Lower leg skin (tissue), 4 donors: ENCODE measurements at places on chromosomes 6 and 20. TPM values are rescaled to one million over a fixed set of nuclear protein-coding genes. Genes with fewer than 3 reads are reported as not detected.
A peak's percentile ranks its signal among the peaks of the same experiment; 100 is the strongest.

TRERF1 gene
- total RNA-seq, result 12.1 TPM

KCNK5 gene
- 110 TPM for total RNA-seq

RSPO4 gene
- not detected for total RNA-seq

NMBR gene
- total RNA-seq, result not detected

VNN1 gene
- 0.15 TPM for total RNA-seq

SIM1 gene
- 0.75 TPM for total RNA-seq

PPP1R18 gene
- 23.6 TPM for total RNA-seq

GRCh38 chr6:36533321-36533720 is 14.0 kb downstream of the STK38 start:
- no peak for DNase-seq

DNA sequence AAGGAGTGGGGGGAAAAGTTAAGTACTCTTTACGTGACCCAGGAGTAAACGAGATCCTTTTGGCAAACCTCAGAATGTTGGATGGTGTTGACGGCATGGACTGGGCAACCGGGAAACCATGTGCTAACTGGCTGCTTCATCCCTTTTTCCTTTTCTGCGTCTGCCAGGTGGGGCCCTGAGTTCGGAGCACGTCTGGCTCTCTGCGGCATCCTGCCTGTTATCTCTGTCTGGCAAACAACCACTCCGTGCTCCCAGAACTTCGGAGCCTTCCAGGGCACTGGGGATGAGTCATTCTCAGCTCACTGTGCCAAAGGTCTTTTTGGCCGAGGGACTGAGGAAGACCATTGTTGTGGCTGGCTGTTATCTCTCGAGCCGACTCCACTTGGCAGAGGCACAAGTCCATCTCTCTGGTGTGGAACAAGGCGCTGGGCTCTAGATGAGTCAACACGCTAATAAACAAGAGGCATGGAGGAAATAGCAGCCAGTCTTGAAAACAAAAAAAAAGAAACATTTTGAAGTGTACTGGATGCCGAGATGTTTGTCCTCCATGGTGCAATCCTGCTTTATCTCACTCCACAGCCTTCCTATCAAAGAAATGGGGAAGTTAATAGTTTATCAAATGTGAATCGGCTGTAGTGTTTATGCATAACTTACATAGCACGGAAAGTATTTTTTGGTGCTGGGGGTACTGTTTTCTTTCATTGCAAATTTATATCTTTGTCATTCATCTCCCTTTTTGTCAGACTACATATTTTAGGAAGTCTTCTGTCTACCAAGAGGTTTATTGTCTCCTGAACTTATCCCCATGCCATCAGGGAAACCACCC is 64.6 kb upstream of the TXNDC5 start:
- DNase-seq, result peak; percentile 93

DNA sequence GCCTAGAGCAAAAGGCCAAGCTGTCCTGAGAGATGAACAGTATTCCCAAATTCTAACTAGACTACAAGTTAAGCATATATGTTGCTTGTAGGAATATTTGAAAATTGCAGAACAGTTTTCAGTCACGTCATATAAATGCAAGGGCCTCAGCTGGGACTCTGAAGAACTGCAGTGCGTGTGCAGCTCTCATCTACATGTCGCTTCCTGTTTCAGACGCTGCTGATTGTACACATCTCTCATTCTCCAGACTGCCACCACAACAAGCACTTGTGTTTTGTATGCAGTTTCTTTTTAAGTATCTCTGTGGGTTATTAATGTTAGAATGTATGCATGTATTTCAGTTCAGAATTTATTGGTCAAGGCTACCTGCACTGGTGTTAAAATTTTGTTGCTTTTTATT is 119.7 kb downstream of the MAP3K4 start:
- DNase-seq, result no peak

GRCh38 chr6:163406366-163406765 is 8.2 kb upstream of the QKI start:
- DNase-seq, result no peak

DNA sequence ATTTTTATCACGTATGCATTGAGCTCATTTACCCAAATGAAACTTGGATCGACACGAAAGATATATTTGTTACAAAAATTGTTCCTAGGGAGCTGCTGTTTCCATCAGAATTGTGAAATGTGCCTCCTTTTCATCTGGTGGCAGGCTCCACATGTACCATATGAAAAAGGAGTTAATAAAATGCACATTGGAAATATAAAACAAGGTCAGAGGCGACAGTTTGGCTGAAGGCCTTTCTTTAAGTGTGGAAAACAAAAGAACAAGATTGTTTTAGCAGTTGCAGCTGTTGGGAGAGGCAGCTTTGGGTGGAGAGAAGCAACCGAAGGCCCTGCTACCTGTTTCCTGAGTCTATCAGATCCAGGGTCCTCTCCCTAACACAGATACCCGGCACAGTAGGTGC is 334.5 kb upstream of the NT5E start:
- no peak for DNase-seq

DNA sequence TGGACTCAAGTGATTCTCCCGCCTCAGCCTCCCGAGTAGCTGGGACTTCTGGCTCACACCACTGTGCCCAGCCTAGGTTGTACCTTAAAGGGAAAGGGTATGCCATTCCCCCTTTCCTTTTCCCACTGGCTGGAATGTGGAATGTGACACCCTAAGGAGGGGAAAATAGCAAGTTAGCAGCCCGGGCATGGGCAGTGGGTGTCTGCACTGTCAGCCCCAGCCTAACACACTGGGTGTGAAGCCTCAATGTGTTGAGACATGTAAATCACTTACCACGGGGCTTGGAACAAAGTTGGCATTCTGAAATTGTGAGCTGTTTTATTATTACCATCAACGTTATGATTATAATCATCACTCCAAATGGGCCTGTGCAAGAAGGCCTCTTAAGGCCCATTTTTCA is 80.8 kb upstream of the PTPN1 start:
- DNase-seq, result no peak

GRCh38 chr6:42530751-42531150 is 33.1 kb upstream of the UBR2 start:
- DNase-seq, result no peak

- no peak for DNase-seq
Measured at GRCh38 chr6:158764926-158765325, 54.2 kb downstream of the EZR start.

DNA sequence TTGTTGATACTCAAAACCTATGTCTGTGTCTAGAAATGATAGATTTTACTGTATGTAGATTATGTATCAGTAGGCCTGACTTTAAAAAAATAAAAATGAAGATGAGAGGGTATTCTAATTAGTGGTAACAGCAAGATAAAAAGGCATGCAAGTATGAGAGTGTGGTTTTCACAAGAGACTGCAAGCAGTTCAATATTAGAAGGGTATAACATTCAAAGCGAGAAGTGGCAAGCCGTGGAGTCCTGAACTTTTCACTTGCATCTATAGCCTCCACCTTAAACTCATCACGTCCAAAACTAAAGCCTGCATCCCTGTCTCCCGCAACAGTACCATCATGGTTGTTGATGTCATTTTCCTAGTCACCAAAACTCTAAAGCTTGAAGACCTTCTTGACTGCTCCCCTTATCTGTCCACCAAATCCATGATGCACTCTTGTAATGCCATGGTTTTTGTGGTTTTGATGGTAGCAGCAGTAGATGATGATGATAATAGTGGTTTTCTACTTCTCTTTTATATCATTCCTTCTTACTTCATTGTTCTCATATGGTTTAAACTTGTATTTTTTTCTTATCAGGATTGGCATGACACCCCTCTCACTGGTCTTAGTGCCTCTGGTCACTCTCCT is 9.2 kb upstream of the CGA start:
- no peak for DNase-seq

DNA sequence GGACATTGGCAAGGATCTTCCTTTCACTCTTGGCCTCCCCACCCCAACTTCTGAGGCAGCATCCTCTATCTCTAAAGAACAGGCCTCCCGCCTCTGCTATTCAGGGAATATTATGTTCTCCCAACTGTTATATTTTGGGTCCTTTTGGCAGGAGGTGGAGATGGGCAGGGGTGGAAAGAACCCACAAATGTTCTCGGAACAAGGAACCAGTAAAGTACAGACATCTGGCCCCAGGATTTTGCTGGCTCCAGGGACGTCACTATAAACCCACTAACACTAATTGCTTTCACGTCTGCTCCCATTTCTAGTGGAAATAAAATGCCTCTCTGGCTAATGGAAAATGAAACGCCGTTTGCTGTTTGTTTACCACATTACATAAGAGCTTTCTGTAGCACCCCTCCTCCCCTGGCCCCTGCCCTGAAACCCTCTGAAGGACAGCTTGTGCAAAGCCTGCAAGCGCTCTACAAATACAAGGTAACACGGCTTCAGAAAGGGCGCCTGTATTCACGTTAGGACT is 77.7 kb upstream of the TBC1D7 start:
- DNase-seq, result no peak

DNA sequence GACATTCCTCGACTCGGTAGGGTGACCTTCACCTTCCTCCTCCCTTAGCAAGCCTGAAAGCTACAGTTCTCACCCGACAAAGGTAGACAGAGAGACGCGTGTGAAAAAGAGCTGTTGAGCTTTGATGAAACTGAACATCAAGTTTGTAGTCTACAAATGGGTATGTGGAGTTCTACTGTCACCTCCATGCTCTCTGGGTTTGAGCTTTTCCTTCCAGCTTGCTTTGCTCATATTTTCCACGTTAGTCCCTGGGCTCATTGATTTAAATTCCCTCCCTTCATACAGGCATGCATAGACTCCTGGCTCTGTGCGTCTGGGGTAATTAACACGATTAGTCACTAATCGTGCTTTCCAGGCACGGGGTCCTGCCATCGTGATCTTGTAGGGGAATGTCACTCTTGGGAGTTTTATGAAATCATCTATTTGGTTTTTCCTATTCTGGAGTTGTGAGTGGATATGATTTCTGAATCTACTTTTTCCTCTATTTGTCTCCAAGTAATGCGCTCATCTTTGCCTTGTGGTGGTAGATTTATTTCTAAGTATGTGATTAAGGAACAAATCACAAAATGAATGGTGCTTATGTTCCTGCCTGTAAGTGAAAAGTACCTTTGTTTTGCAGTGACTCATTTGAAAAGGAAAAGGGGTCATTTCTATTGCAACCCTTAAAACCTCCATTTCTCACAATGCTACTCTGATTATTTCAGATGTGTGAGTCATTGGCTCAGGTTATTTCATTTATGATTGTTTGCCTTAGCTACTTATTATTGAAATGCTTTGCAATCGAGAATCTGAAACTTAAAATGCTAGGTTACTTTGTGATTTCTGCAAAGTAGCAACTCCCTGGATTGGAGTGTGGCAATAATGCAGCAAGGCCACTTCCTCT is 154.6 kb downstream of the ZDHHC14 start:
- peak; percentile 82 for DNase-seq

DNA sequence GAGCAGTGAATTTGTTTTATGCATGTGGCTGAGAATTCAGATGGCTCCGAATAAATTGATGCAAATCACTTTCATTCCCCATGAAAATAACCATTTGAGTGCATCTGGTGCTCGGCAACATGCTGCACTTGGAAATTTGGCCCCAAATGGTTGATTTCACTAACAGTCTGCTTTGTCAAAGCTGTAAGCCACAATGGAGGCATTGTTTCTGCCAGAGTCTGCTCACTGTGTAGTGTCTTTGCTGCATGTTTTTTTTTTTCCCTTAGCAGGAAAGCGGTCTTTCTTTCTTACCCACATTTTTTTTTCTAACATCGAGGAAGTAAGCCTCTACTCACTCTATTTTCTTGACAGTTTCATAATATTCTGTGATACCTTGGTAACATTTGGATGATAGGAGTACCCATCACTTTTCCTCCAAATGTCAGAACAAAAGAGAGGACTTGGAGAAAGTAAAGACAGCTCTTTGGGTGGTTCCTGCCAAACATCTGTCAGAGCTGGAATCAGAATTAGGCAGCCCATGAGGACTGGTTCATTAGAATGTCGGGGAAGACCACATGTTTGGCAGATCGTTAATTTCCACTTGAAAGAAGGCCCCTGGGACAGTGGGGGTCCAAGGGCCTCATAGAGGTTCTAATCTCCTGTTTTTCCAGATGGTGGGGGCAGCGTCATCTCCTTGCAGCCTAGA is 149.5 kb downstream of the DOK5 start:
- DNase-seq, result no peak

DNA sequence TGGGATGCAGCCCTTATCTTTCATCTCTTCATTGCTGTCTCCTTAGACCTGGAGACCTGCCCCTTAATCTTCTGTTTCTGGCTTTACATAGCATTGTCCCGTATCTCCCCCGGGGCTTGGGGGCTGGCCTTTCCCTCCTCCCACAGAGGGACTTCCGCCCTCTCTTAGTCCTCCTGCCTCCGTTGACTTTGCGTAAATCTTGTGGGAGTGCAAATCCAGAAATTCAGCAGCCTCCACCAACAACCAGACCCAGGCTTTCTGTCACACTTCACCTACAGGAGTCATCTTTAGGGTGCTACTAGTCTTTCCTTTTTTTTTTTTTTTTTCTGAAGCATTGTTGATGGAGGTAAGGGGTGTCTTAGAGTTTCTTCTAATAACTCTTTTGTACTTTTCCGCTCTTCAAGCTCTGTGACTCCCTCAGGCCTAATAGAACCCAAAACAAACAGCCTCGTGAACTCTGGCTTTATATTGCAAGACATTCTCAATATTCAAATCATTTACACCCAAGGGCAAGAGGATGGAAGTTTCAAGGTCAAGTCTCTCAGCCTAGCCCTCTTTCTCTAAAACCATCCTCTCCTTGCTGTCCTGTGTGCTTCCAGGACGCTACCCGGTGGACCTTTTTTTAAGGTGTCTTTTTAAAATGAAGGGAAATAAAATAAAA is 66.2 kb downstream of the RREB1 start:
- peak; percentile 12 for DNase-seq

DNA sequence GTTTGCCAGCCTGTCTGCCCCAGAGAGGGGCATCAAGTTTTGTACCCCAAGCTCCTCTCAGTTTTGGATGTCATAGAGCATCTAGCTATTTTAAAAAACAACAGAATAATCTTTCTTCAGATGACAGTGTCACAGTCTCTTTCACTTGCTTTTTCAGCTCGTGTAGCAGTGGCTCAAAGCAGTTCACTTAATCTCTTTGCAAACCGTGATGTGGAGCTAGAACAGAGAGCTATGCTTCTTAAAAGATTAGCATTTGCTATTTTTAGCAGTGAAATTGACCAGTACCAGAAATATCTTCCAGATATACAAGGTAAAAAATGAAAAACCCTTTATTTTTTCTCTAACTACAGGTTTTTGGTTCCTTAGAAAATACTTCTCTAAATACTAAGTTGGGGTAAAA is 37.3 kb downstream of the PGM3 start:
- no peak for DNase-seq

DNA sequence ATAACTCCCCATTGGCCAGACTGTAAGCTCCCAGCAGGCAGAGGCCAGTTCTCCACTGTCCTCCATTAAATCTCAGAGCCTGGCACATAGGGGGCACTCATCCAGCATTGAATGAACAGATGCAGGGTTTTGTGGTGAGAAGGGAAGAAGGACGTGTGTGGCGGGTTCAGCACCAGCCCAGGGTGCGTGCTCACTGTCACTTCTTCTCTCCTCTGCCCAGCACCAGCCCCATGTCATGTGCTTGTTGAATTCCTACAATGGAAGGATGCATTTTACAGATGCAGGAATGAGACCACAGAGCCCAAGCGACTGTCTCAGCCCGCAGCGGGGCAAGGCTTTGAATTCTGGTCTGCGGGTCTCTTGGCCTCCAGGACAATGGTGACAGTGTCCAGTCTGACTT is 149.9 kb downstream of the CEBPB start:
- no peak for DNase-seq

GRCh38 chr6:119148825-119149525 is 70.5 kb upstream of the FAM184A start:
- DNase-seq, result no peak

- DNase-seq, result no peak
Measured at GRCh38 chr6:156691018-156691417, 86.2 kb upstream of the ARID1B start.
